Astrocyte of the cerebellum (primary cell): ENCODE measurements at places on chromosomes 13 and 19.
A peak's percentile ranks its signal among the peaks of the same experiment; 100 is the strongest.

DNA sequence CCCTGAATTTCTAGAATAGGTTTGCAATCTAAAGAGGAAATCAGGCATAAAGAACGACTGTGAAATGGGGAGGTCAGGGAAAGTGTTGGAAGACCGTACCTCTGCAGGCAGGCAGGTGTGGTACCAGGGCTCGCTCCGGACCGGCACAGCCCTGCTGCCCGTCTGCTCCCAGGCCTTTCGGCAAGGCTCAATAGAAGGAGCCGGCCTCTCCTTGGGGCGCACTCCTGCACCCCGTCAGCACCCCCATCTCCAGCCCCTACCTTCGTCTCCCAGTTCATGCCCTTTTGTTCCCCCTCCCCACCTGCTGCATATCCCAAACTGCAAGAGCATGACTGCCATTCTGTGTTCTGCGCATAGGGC is 139.8 kb upstream of the SOX1 start:
- no peak for DNase-seq

GRCh38 chr19:31058676-31059340 is 290.4 kb downstream of the TSHZ3 start:
- DNase-seq: no peak

DNA sequence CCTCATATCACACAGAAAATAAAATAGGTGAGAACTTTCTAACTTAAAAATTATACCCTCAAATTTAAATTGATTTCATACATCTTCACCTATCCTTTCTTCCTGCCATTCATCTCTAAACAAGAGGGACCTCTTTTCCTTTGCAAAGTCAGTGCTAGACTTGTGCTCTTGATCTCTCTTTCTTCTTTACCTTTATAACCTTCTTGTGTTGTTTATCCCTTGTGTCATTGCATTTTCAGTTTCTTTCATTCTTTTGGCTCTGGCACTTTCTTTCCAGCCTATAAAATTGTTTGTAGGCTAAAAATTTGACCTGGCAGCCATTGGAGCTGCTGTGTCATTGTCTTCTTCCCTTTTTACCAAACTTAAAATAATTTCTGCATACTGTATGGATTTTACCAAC is 190.1 kb downstream of the GPC5 start:
- no peak for DNase-seq

- no peak for DNase-seq
These were observed 15.8 kb downstream of the PRODH2 start for GRCh38 chr19:35796645-35797542.

DNA sequence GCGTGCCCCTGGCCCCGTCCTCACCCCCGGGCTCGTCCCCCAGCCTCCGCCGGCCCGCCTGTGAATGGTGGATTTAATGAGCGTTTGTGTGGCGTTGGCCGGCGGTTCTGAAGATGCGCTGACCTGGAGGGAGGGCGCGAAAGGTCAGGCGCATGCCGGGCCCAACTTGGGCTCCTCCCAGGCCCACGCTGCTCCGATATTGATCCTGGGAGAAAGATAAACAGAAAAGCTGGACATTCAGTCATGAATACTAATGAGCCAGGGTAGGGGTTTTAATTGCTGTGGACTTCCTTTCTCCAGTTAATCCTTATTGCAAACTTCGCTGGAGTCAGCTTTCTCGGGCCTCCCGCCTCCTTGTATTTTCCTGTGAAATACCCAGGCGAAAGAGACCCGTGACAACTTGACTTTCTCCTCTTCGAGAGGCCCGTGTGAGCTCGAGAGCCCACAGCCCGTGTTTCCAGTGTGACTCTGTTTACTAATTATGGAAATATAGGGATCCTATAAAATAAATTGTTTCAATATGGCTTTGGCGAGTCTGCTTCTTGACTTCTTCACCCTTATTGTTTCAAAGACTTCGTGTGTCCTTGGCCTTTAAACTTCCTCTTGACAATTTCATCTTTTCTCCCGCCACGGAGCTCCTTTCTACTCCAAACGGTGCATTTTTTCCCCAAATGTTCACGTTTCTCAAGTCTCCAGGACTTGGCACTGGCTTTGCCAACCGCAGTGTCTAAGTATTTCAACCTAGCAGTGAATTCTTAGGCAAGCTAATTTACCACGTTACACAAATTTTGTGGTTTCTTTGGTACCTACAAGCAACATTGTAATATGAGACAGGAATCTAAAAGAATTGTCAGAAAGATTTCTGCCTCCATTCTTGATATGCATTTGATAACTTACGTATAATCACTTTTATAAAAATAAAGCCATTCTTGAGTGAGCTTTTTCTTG is 10.5 kb downstream of the ZIC2 start:
- DNase-seq: peak; percentile 92

DNA sequence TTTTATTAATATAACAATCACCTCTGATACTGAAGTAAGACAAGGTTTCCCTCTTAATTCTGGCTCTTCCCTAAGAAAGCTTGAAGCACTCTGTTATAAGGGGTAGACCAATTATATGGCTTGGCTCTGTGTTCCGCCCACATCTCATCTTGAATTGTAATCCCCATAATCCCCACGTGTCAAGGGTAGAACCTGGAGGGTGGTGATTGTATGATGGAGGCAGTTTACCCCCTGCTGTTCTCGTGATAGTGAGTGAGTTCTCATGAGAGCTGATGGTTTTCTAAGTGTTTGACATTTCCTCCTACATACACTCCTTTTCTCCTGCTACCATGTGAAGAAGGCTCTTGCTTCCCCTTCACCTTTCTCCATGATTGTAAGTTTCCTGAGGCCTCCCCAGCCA is 363.8 kb upstream of the PCDH20 start:
- no peak for DNase-seq

DNA sequence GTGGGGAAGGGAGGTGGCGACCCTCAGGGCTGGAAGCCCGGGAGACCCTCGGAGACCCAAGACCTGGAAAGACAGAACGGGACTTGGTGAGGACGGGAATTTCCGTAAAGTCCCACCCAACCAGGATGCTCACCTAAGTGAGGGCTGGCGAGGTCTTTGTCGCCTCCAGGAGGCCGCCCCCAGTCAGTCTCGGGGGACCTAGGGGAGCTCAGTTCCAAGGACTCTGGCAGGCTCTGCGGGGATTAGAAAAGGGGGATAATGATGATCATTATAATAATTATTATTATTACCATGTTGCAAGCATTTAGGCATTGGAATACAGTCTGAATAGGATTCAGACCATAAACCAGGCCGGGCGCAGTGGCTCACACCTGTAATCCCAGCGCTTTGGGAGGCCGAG is 9.1 kb upstream of the HSD17B14 start:
- no peak for DNase-seq

GRCh38 chr13:113860665-113861432 is 3.0 kb downstream of the GAS6 start:
- DNase-seq: no peak

GRCh38 chr13:97542102-97542685 is 108.2 kb downstream of the RAP2A start:
- no peak for DNase-seq
